Stimulated activated CD8-positive, alpha-beta memory T cell treated with anti-CD3 and anti-CD28 coated beads, Interleukin-15, amount 100 ng/mL, for 24 hours (primary cell): ENCODE measurements at places on chromosomes 1 and 21.

DNA sequence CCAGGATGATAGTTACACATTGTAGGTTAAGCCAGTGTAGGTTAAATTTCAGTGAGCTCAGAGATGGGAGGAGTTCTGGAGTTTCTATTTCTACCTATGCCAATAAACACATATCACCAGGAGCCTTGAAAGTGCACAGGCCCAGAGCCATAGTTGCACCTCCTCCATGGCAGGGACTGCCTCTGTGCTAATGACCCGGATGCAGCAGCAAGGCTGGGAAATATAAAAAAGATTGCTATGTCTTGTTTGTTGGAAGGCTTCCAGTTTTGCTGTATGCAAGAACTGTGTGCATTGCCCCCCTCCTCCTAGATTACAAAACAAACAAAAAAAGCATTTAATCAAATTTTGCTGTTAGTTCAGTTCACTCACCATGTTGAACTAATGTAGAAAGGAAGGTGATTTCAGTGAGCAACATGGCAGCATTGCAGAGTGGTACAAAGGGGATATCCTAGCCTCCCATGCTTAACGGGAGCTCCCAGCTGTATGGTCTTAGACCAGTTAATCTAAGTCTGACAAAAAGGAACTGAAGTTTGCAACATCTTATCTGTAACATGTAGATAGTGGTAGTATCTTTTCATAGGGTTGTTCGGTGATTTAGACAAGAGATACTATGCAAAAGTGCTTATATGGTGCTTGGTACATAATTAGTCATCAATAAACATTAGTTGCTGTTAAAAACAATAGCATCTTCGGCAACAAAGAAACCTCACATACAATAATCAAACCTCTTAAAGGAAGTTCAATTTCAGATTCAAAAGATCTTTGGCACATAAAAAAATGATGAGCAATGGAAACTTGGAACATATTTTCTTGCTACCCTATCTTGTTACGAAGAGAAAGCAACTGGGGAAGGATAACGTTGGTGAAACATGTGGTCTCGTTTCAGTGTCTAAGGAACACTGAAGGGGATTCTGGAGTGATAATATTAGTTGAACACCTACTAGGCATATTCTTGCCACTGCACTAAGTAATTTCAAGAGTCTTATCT is 309.5 kb downstream of the ASTN1 start:
- DNase-seq, result no peak

- DNase-seq, result no peak
These were observed 2.4 kb upstream of the PADI4 start for GRCh38 chr1:17305576-17306095.

DNA sequence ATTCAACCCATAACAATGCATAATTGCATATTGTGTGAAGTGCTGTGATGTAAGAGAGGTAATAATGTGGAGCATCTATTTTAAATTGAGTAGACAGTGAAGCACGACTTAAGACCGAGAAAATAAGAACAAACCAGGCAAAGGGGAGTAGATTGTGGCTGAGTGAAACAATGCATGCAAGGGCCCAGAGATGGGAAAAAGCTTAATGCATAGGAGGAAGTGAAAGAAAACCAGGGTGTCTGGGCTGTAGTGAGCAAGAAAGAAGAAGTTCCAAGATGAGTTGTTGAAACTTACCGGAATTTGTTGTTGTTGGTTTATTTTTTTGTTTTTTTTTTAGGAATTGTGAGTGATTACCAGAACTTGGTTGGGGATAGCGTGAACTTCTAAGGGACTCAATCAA is 104.7 kb downstream of the SNX7 start:
- DNase-seq, result no peak

DNA sequence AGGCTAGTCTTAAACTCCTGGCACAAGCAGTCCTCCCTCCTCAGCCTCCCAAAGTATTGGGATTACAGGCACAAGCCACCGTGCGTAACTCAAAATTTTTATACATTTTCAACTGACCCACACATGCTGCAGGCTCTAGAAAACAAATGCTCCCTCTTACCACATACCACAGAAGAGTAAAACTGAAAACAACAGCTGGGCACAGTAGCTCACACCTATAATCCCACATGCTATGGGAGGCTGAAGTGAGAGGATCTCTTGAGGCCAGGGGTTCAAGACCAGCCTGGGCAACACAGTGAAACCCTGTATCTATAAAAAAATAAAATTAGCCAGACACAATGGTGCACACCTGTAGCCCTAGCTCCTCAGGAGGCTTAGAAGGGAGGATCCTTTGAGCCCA is 56.7 kb downstream of the AKT3 start:
- DNase-seq, result no peak

DNA sequence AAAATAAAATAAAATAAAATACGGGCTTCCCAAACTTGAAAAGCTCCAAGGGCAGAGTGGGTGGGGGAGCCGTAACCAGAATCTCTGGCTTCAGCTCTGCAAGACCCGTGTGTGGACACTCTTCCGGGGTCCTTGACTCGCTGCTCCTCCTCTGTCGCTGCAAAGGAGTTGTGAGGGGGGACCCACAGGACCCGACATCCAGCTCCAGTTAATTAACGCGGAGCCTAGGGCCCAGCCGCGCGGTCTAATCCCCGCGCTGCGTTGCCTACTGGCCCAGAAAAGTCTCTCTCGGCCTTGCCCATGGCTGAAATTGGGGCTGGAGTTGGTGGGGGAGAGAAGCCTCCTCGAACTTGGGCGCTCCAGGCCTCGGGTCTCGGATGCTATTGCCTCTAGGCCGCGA is 1.8 kb downstream of the LMX1A start:
- no peak for DNase-seq

- no peak for DNase-seq
These were observed 69.0 kb downstream of the VWA5B1 start for GRCh38 chr1:20359451-20360330.

DNA sequence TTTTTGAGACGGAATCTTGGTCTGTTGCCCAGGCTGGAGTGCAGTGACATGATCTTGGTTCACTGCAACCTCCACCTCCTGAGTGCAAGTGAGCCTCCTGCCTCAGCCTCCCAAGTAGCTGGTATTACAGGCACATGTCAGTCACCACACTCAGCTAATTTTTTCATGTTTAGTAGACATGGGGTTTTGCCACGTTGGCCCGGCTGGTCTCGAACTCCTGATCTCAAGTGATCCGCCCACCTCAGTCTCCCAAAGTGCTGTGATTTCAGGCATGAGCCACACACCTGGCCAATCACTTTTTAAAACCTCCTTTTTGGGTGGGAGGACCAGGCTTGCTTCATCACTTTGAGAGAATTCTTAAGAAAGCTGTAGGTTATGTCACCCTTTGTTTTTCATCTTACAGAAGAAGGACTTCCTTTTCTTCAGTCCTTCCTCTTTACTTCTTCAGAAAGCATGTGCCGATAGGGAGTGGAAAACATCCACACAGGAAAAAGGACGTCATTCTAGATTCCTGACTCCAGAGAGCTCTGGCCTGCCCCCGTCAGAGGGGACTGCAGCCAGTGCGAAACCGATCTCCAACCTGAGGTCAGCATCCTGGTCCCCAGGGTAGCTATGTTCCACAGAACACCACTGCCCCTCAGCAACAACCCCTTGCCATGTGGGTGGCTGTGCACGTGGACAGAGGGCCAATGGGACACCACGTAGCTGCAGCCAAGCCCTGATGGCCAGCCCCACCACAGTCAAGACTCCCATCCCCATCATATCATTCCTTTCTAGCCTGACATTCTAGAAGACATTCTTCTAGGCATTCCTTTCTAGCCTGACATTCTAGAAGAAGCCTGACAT is 21.9 kb downstream of the NCF2 start:
- DNase-seq, result no peak

- no peak for DNase-seq
These were observed 7.2 kb downstream of the CNIH3 start for GRCh38 chr1:224623310-224623714.

DNA sequence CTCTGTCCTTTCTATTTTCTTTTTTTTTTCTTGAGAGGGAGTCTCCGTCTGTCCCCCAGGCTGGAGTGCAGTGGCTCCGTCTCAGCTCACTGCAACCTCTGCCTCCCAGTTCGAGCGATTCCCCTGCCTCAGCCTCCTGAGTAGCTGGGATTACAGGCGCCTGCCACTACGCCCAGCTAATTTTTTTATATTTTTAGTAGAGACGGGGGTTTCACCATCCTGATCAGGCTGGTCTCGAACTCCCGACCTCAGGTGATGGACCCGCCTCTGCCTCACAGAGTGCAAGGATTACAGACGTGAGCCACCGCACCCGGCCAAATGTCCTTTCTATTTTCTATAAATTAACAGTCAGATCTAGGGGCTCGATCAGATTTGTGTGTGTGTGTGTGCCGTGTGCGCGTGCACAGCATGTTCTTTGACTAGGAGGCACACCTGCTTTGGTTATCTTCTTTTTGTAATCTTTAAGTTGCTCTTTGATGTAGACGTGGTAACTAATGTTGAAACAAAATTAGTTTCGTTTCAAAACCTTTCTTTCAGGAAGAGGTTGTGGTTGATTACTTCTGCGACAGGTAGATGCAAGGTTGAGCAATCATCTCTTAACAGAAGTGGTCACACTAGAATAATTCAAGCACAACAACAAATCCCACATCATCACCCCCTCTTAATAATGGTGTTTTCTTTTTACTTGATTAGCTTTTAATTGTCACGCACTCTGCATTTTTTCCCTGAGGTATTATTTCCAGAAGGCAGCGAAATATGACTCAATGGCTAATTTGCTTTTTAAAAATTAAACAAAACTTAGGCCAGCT is 779 bp upstream of the DEGS1 start:
- DNase-seq, result no peak

GRCh38 chr1:33985656-33986055 is 121.8 kb downstream of the HMGB4 start:
- no peak for DNase-seq

DNA sequence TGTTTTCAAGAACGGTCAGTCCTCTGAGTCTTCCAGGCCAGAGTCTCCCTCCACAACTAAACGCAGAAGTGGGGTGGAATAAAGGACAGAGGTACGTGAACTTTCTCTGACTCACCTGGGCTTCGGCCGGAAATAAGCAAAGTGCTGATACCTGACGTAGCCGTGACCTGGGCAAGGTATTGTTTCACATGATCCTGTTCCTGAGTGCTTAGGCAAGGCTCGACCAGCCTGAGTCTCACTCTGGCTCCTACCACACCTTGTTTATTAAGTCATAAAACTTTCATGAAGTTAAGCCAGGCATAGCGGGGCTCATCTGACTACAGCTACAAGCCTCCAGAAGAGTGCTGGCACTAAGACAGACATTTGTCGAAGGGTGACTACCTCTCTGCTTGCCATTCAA is 327.5 kb downstream of the SETD4 start:
- DNase-seq, result no peak

DNA sequence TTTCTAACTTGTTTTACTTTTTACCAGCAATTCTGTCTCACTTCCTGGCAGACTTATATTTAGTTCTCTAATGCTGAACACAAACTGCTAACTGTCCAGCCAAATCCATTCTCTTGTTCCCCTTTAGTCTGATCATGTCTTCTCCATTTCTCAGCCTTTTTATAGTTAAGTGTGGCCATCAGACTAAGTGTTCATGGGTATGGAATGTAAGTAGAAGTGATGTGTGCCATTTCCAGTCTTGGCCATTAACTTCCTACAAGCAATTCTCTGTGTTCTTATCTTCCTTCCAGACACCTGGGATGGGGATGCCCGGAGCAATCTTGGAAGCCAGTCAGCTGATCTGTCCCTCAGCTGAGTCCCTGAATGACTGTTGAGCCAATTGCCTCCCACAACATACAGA is 165.8 kb downstream of the ST6GALNAC3 start:
- DNase-seq, result no peak

DNA sequence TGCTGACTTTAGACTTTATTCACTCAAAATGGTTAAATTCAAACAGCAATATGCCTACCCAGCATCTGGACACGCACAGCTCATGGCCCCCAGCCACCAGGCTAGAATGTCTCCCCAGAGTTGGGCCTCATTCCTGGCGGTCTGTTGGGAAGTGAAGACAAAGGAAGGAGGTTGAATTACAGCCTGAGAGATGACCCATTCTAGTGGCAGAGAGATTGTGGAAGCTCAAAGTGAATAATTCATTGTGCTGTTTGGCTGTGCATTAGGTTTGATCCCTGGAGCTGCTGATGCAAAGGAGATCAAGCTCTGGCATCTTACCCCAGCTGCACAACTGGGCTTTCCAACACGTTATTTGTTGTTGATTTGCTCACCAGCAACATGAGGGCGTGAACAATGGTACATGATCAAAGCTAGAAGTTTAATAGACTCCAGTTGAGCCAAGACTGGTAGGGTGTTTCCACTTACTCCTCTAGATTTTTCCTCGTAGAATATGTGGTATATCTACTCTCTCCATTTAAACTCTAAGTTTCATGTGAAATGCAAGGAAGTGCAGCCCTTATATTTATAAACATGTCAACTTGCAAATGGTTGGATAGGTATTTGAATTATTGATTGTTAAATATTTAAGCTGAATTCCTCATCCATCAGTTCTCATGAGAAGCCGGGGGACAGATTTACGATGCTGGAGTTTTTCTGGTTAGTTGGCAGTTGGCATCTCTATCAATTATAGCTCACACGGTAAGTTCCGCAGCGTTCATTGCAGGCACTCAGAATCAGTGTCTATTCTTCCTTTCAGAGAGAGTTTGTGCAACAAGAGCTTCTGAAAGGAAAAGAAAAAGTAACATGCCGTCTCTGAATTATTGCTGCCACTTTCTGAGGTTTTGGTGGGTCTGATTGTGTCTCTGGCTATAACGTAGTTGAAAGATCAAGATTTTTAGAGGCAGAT is 222.7 kb downstream of the TM2D1 start:
- no peak for DNase-seq

GRCh38 chr1:34128186-34128889 is 36.7 kb downstream of the CSMD2 start:
- no peak for DNase-seq

GRCh38 chr1:173868266-173869020 is at the start of gene ZBTB37:
Gene ZBTB37, plus strand, starts transcription at chr1:173868380. Its CDS starts 1,846 bp downstream, at chr1:173870226.
- peak; percentile 86 for DNase-seq

DNA sequence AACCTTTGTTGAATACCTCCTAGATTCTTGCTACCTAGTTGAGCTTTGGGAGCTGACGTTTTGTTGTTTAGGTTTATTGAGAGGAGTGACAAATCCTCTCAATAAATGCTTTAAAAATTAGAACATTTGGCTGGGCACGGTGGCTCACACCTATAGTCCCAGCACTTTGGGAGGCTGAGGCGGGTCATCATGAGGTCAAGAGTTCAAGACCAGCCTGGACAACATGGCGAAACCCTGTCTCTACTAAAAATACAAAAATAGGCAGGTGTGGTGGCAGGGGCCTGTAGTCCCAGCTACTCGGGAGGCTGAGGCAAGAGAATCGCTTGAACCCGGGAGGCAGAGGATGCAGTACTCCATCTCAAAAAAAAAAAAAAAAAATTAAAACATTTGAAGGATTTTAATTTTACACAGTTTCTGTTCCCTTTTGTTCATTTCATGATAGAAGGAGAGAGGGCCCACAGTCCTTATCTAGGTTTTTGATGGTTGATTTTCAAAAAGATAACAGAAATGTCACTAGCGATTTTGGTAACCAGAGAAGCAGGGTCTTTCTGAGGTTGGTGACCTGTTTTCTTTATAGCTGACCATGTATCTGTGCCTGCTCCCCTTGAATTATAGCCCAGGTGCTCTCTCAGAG is 44.2 kb upstream of the PIGV start:
- no peak for DNase-seq

DNA sequence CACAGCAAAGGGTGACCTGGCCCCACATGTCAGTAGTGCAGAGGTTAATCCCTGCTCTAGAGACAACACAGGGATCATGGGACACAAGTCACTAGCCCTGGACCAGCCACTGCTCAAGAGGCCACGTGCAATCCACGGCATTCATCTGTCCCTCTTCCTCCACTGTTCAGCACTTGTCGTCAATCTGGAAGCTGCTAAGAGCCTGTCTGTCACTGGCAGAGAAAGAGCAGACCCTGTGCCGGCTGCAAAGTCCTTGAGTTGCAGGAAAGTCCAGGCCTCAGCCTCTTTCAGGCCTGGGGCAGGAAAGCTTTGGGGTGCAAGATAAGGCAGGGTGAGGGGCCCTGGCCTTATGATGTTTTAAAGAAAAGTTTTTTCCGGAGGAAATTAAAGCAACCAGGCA is 16.7 kb downstream of the CELA2B start:
- DNase-seq, result no peak
